ENCODE measurements at places on chromosomes 2 and 18.

DNA sequence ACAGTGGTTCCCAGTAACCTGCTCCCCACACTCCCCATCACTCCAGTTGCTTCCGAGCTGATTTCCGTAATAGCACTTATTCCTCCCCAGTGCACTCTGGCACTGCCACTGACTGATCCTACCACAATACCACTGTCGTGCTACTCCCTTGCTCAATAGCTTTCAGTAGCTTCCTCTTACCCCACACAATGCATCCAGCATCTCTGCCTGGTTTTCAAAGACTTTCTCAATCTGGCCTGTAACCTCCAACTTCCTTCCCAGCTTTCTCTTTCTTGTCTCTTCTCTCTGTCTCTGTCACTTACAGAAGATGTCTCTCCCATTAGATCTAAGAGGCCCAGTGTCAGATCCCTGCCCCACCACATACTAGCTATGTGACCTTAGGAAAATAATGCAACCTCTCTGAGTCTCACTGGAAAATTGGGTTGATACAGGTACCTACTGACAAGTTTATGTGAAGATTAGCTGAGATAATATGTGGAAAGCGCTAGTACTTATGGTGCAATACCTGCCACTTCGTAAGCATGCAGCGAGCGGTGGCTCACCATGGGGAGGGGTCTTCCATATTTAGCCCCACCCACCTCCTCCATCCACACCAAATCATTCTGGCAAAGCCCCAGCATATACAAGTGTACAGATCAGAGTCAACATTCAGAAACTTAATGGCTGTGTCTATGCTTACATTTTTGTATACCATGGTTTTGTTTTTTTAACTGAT lies 36.7 kb downstream of the SFXN5 start:
- no peak for DNase-seq

- DNase-seq, result peak; percentile 26
Observed at GRCh38 chr2:39408351-39409136, 28.5 kb downstream of the MAP4K3 start.

GRCh38 chr2:100194951-100195350 lies 52.6 kb upstream of the AFF3 start:
- no peak for DNase-seq

- DNase-seq, result no peak
Observed at GRCh38 chr18:32442575-32442974, 28.1 kb downstream of the GAREM1 start.

DNA sequence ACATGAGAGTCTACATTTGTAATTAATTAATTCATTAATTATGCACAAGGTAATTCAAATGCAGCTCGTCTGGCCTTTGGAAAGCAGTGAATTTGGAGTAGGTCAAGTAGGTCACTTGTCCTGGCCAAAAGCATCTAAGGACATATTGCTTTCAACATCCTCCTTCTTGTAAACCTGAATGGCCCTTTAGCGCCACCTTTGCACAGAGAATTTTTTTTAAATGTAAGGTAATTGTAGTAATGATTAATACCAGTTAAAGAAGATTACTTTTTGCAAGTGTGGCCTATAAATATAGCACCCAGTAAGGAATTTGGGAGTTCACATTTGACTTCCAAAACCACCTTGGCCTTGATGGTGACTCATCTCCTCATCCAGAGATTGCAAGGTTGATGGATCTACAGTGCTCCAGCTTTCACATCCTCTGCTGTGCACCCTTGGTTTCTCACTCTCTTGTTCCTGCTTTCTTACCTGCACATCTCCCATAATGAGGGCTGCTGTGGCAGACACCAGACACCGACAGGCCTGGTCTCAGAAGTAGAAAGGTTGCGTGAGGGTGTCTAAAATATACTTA lies 481.7 kb downstream of the TGIF1 start:
- DNase-seq, result no peak

DNA sequence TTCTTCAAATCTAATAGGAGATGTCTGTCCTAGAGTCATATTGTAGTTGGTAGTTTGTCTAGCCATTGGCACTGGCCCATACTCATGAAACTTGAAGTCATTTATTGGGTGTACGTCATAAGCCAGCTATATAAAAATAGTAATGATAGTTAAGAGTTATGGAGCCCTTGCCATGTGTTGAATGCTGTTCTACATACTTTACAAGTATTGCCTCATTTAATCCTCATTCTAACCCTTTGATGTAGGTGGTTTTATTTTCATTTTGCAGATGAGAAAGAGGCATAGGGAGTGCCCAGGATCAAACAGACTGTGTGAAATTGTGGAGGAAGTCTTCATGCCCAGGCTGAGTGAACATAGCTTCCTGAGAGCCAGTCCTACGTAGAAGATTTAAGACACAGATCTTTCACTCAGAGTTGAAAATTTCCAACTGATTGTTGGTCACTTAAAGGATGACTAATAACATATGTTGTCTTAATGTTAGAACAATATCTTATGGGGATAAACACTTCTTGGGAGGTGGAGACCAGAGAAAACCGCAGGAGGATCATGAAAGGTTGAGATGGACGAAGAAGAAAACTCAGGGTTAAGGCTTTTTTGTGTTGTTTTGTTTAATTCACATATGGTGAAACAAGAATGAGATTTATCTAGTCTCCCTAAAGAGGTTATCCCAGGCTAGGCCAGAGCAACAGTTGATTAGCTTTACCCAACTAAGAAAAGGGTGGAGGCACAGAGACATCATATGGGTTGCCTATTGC lies 156.0 kb downstream of the CERS6 start:
- DNase-seq, result no peak

GRCh38 chr2:200585730-200586643 lies at the start of gene AOX1:
TSS of gene AOX1 (plus strand) at chr2:200586014. CDS start at chr2:200586109, 95 bp downstream.
- no peak for DNase-seq

DNA sequence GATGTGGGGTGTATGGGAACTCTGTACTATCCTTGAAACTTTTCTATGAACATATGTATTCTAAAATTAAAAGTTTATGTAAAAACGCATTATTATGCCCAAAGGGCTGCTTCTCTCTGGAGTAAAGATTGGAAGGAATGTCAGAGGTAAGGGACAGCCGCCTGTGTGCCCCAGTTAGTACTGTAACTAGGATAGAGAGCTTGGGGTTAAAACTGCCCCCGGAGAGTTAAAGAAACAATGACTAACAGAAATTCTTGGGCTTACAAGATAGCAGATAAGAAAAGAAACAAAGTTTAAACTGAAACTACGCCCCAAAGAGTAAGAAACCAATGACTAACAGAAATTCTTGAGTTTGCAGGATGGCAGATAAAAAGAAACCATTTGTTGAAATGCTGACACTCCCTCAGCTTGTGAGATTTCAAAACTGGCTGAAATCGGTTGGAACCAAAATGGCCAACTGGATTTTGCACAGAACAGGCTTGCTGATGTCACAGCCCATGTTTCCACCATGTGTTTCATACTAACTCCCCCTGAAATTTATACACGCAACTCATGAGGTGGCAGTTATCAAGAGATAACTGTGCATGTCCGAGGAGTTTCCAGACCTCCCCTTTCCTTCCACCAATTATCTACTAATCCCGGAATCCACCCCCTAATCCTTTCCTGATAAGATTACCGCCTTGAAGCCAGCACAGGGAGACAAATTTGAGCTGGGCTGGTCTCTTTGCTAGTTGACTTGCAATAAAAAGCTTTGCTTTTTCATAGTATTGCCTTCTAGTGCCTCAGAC lies 8.7 kb upstream of the TXNDC2 start:
- DNase-seq, result peak; percentile 61

DNA sequence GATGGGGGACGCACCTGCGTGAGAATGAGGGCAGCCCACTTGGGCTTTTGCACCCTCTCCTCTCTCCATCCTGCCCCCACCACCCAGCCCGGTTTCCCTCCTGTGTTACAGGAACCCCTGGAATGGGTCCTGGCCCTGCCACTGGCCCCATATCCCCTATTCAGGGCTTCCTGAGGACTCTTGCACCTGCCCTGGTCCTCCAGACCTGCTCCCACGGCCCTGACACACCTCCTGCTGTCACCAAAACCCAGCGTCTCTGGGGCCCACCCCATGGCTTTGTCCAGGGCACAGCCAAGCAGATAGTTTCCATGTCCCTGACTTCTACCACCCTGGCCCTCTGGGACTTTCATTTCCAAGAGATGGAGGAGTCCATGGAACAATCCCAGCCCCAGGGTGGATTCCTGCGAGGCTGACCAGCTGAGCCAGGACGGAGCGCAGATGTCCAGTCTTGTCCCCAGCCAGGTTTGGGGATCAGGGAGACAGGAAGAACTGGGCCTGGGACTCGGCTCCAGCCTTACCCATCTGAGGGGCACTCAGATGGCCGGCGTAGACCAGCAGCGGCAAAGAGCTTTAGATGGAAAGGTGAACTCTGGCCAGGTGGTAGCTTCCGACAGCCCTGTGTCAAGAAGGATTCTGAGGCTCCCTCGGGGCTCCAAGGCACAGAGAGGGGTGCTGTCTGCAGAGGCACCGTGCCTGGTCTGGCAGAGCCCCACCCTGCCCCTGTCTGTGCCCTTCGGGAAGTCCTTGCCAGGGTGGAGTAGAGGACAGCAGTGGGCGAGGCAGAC lies 12.0 kb downstream of the GPR35 start:
- DNase-seq, result no peak

DNA sequence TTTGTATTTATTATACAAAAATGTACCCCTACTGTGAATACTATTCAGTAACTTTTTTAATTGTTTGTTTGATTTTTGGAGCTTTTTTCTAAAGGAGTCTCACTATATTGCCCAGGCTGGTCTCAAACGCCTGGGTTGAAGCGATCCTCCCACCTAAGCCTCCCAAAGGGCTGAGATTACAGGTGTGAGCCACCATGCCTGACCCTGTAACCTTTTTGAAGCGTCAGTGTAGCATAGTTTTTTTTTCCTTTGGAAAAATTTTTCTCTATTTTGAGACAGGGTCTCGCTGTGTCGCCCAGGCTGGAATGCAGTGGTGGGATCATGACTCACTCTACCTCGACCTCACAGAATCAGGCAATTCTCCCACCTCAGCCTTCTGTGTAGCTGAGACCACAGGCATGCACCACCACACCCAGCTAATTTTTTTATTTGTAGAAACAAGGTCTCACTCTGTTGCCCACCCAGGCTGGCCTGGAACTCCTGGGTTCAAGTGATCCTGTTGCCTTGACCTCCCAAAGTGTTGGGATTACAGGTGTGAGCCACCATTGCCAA lies 2.0 kb downstream of the GMCL1 start:
- no peak for DNase-seq

GRCh38 chr2:60484133-60484645 lies 69.3 kb downstream of the BCL11A start:
- peak; percentile 74 for DNase-seq

DNA sequence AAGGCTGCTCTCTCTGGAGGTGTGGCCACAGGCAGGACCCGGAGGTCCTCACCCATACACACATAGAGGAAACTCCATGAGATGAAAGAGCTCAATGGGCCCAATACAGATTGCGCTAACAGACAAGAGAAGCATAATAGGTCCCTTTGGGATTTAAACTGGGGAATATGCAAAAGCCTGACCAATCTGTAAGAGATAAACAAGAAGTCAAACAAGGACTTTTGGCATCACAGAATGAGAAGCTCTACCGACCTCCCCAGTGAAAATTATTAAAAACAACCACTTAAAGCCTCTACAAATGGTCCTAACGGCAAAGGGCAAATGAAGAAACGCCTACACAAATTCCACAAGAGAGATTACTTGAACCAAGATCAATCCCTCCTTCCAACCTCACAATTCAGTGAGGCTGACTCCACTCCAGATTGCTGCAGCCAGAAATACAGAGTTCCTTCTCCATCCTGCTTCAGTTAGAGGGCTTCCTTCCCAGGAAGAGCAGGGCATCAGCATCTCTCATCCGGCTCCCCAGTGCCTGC lies 10.8 kb downstream of the IWS1 start:
- no peak for DNase-seq

DNA sequence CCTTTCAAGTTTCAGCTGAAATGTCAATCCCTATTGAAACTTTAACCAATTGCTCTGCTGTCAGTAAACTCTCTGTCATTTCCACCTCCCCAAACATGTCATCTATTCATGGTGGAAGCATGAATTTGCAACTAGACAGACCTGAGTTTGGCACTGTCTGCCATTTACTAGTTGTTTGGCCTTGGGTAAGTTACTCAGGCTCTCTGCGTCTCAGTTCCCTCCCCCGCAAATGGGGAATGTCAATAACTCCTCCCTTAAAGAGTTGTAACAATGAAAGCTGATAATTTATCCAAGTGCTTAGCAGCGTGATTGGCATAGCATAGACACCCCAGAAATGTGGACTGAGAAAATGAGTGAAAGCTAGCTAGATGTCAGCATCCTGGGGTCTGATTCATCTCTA lies 73.3 kb upstream of the THOC1 start:
- no peak for DNase-seq

- no peak for DNase-seq
Observed at GRCh38 chr18:53749766-53750165, 474.7 kb downstream of the MBD2 start.

GRCh38 chr2:43522177-43522576 lies 73.7 kb downstream of the THADA start:
- DNase-seq, result no peak

GRCh38 chr2:164609790-164610189 lies 11.5 kb downstream of the GRB14 start:
- DNase-seq, result no peak

GRCh38 chr18:79522451-79523205 lies 126.9 kb downstream of the NFATC1 start:
- no peak for DNase-seq
